ENCODE measurements at places on chromosomes 12 and 14. TPM values are rescaled to one million over a fixed set of nuclear protein-coding genes. Genes with fewer than 3 reads are reported as not detected.

DNA sequence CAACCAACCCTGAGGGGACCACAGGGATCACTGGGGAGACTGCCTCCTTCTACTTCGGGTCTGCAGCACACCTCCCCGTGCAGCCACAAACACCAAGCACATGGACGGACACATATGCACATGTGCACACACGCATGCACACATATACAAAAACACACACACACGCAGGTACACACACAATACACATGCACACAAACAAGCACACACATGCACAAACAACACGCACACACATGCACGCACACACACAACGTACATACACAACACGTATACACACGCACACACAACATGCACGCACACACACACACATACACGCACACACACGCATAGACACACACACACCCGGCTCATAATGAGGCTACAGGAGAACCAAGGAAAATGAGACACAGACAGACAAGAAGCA, 203.6 kb downstream of the DPF3 start:
- no peak for DNase-seq

DNA sequence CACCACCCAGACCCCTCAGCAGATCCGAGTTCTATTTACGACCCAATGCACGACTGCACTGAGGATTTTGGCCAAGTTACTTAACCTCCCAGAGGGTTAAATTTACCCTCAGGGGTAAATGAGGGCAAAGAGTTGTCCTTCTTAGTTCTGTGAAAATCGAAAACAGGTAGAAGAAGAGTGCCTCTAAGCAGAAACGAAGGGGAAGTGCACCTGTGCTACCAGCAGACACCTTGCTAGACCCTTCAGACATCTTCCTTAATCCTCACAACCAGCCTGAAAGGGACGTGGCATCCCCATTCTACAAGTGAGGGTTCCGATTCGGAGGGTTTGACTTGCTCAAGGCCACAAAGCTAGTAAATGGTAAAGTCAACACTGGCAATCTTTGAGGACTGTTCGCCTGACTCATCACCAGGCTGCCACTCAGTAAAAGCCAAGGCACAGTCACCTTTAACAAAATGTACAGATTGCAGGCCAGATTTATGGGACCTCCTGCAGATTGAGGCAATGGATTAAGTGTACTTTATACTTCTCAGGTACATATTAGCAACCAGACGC, 1.6 kb downstream of the GSG1 start:
- DNase-seq, result peak; percentile 43

DNA sequence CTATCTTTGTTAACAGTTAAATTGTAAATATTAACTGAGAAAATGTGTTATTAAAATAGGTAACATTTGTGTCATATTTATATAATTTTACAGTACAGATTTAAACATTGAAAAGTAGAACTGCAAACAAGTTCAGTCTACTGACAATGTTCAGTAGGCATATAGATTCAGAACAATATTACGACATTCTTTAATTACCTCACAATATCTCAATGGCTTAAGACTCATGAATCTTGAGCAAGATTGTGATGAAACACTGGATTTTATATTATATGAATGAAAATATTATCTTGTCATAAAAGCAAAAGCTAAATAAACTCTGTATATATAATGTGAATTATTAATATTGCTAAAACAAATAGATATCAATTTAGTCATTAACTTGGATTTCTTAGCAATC, 194.9 kb downstream of the ADAMTS20 start:
- DNase-seq, result no peak

DNA sequence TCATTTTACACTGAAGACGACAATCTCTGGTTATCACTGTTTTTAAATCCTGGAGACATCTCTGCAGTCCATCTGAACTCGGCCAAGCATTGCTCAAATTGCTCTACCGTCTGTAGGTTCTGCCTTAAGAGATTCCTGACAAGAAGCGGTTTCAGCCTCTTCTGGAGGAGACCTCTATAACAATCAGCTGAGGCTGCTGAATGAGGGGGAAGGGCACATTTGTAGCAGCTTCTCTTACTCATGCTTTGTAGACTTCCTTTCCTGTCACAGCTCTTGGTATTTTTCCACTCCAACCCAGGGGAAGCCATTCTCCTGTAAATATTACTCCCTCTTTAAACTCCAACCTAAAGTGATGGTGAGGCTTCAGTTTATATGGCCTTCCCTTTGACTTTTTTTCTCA, 3.0 kb downstream of the ARG2 start:
- no peak for DNase-seq

GRCh38 chr12:122981587-122982476, 1.4 kb downstream of the ARL6IP4 start:
- no peak for DNase-seq

GRCh38 chr12:49923035-49923644, 19.4 kb upstream of the FAIM2 start:
- DNase-seq, result no peak

DNA sequence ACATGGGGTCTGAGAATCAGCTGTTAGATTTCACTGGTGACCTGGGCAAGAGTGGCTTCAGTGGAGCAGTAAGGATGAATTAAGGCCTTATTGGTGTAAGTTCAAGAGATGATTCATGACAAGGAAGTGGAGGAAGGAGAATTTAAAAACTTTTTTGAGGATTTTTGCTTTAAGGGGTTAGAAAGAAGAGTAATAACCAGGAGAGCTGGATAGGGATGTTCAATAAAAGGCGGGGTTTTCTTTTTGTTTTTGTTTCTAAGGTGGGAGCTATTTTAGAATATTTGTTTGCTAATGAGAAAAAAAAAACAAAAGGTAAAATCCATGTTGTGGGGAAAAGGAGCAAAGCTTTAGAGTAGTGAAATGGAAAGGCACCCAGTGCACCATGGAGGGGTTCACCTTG, 15.2 kb upstream of the TUBA1B start:
- no peak for DNase-seq

DNA sequence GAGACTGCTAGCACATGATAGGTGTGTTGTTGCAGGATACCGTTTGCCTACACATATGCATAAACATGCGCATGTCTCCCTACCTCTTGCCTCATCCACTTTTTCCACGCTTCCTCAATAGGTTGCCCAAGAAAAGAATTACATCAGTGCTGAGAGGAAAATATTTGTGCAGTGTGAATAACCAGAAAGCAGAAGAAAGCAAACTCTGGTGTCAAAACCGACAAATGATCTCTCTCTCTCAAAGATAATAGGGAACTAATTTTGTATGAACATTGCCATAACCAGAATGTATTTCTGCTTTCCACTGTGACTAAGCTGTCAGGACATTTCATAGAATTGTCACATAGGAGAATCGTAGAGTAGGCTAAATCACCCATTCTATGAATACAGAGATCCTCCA, 1.3 kb downstream of the CLEC7A start:
- DNase-seq, result no peak

GRCh38 chr12:110530511-110530910, 28.4 kb downstream of the RAD9B start:
- no peak for DNase-seq

DNA sequence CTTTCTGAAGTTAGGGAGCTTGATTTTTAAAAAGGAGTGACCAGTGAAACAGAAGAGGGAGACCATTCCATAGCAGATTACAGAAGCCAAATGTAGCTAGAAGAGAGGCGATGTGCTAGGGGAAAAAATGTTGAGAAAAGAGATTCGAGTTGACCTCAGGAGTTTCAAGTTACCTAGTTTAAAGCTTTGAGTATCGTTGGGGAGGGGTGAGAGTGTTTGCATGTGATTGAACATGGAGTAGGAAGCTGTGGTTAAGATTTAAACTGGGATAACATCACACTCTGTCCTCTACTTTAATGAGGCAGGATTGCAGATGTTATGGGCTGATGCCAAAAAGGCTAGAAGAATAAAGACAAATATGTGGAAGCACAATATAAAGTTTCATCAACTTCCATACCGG, 3.7 kb downstream of the LETMD1 start:
- no peak for DNase-seq

DNA sequence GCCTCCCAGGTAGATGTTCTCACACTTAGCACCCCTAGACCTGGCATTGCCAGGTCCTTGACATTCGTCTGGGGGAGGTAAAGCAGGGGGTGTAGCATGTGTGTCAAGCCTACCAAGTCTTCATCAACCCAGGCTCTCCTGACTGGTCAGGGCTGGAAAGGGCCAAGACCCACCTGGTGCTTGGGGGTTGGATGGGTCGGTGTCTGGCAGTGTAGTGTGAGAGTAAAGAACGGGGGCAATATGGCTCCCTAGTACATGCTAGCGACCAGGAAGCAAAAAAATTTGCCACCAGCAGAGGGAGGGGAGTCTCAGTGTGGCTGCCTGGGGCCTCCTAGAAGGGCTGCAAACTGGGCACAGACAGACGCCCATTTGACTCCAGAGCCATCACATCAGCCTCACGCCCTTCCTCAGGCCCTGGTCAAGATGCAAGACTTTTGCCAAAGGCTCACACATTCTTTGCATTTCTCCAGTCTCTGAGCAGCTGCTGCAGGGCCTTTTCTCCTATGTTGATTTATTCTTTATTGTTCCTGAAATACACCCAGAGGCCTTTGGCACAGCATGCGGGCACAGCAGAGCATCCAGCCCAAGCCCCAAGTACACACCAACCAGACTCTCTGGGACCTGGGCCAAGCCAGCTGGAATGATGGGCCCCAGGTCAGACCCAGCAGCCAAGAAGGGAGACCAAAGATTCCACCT, 38.3 kb upstream of the PNMA1 start:
- DNase-seq, result no peak

- no peak for DNase-seq
These were observed 58.2 kb downstream of the ESR2 start for GRCh38 chr14:64235652-64236640.

GRCh38 chr12:11854011-11854499, 204.6 kb downstream of the ETV6 start:
- DNase-seq, result no peak

- no peak for DNase-seq
These were observed 145.9 kb downstream of the PRKCH start for GRCh38 chr14:61467296-61467695.

- peak; percentile 76 for DNase-seq
These were observed 65.6 kb upstream of the PTGR2 start for GRCh38 chr14:73785834-73786635.

DNA sequence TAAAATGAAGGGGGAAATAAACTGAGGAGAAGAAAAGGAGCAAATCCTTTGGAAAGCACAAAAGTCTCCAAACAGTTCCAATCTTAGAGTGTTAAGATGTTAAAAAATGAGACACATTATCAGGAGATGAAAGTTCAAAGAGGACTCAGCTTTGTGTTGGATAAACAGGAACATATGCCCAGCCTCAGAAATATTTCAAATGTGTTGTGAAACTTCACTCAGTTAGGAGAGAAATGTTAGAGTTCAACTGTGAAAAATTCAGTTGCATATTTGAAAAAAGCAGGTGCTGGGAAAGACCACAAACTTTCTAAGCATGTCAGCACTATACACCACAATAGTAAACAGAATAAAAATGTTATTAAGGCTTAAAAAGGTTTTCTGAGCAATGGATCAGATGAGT, 136.8 kb upstream of the PRKD1 start:
- no peak for DNase-seq

DNA sequence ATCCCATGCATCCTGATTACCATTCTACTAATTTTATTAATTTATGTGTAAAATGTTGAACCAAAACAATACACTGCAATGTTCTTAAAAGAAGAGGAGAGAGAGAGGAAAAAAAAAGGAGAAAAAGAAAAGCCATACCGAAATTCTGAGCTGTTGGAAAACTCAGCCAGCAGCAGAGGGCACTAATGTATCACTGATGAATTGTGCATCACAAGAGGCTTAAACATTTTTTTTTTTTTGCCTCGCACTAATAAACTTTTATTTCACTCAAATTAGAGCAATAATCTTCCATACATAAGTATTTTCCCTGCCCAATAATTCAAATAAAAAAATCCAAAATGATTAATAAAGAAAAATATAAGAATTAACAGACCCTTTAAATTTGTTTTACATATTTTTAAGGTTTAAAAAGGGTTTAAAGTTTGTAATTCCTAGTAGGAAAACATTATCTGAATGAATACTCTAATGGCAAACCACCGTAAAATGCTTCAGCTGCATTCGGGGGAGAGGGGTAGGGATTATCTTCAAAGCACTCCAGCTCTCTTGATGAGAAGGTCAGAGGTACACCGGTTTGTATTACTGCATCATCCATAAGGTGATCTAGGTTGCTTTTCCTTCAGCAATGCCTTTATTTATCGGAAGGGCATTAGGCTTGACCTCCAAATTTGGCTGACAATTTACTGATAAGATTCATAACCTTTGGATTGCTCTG, 41.9 kb downstream of the ATP23 start:
- peak; percentile 21 for DNase-seq

DNA sequence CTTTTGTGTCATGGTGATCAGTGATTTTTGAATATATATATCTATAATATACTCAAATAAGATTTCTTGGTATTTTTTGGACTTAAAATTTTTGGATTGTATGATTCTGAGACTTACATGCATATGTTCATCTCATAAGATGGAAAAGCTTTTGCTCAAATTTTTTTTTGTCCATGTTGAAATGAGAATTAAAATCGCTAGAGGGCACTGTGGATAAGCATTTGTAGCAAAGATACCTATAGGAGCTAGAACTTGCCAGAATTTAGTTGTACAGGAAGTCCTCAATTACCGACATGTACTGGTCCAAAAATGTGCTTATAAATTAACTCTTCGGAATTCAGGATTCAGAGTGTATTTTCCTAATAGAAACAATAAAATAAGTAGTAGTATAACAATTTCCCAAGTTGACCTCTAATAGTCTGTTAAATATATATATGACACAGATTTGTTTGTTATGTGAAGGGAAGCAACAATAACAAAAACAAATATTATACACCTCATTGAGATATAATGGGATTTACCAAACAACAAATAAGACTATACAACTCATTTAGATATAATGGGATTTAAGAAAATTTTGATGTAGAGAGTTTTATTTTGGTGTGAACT, 179.6 kb downstream of the TMEM117 start:
- DNase-seq, result no peak

GRCh38 chr12:130958557-130959140, 4.9 kb downstream of the ADGRD1 start:
- DNase-seq, result no peak

DNA sequence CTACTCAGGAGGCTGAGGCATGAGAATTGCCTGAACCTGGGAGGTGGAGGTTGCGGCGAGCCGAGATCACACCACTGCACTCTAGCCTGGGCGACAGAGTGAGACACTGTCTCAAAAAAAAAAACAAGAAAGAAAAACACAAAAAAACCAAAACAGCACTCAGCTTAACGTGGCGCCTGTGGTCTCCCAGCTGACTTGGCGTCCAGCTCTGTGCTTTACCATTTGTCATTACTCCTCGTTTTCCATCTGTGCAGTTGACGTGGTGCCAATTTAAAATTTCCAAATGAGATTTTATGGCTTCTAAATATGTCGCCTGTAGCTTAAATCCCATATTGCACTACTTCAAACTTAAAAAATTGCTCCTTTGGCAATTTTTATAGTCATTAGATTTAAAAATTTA, 2.0 kb downstream of the MGP start:
- DNase-seq, result no peak

MYF6 gene
- total RNA-seq, result not detected

CCDC184 gene
- 0.32 TPM for total RNA-seq

ARMH4 gene
- not detected for total RNA-seq

AMDHD1 gene
- 3.7 TPM for total RNA-seq

CCDC38 gene
- 0.34 TPM for total RNA-seq

AVPR1A gene
- total RNA-seq, result not detected

CCDC197 gene
- total RNA-seq, result 2.2 TPM

GPR135 gene
- 0.74 TPM for total RNA-seq

MAP3K9 gene
- total RNA-seq, result 7.5 TPM
